ENCODE measurements at places on chromosomes 4 and X.

DNA sequence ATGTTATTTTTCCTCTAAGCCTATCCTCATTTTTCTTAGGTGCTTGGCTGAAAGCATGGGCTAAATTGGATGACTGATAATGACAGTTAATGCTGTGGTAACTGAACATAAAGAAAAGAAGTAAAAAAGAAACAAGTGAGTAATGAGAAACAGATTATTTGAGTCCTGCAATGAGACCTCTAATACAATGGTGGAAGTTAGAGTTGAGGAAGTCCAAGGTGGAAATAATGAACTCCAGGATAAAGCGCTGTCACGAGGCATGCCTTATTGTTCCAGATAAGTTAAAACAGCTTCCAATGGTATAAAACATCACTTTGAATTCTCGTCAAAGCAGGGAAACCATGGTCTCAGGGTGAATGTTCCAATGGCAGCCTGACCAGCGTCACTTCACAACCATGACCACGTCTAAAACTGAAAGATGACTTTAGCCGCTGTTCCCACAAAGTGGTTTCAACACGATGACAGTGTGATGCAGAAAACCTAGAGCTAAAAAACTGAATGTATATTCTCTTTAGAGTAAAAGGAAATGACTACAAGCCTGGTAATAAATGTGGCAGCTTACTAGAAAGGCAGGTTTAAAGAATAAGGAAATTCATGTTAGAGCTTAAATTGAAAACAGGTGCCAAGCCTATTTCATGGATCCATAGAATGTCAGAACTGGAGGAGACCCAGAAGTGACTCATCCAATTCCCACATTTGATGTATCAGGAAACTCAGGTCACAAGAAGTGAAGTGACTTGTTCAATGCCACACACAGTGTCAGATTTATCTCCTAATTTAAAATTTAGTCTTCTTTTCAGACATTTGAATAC is 202.6 kb upstream of the GYPA start:
- DNase-seq = no peak

GRCh38 chr4:102501447-102501696 is 213 bp downstream of the NFKB1 start:
- DNase-seq = peak; percentile 76

DNA sequence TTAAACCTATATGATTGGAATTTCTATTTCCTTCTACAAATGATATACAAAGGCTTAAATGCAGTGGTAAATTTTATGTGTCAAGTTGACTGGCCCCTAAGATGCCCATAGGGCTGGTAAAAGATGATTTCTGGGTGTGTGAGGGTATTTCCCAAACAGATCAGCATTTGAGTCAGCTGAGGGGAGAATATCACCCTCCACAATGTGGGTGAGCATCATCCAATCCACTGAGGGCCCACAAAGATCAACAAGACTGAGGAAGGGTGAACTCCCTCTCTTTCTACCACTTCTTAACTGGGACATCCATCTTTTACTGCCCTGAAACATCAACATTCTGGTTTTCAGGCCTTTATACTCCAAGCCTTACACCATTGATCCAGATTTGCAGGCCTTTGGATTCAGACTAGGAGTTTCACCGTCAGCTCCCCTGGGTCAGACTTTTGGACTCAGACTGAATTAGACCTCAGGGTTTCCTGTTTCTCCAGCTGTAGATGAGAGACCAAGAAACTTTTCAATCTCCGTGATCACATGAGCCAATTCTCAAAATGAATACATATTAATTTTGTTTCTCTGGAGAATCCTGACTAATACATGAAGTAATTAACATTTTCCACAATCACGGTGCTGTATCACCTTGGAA is 1020.7 kb upstream of the SLIT2 start:
- no peak for DNase-seq

GRCh38 chr4:167578906-167579305 is 344.6 kb upstream of the SPOCK3 start:
- no peak for DNase-seq

DNA sequence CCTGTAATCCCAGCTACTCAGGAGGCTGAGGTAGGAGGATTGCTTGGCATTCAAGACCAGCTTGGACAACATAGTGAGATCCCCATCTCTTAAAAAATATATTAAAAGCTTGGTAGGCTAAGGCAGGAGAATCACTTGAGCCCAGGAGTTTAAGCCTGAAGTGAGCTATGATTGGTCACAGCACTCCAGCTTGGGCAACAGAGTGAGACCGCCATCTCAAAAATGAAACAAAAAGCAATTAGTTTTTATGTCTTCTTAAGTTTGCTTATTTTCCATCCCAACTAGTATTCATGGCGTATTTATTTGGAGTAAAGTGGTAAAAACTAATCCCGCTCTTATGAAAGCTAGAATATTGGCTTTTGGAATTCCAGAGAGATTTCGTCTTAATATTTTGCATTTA is 25.4 kb upstream of the PDE5A start:
- no peak for DNase-seq

DNA sequence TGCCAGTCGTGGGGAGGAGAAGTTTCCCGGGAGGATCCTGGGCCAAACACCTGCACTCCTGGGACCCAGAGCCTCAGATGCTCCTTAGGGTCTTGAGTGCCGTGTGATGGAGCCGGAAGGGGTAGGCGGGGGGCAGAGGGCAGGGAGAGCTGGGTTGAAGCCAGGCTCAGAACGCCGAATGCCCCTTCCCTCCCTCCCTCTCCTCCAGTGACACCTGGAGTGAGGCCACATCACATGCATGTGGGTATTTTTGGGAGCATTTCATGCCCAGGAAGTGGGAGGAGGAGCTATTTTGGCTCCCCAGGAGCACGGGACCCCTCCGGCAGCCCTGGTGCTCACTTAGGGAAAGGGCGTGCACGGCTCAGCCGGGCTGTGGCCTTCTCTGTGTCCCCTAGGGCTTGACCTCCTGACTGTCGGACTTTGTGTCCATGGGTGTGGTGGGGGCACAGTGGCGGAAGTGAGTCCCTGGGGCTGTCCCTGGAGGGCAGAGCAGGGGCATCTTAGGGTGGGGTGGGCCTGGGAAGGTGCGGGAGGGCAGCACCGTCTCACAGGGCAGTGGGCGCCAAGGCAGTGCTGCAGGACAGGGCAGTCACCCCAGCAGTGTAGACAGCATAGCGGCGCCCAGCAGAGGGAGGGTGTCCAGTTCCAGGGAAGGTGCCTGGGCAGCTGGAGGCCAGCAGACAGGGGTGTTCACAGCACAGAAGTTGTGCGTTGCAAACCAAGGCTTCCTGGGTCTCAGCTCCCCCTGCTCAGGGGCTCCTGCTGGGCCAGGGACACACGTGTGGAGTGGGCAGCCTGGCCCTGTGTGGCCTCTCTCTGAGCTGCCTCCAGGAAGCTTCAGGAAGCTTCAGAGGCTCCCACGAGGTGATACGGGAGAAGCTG is 4.9 kb upstream of the CPLX1 start:
- no peak for DNase-seq

DNA sequence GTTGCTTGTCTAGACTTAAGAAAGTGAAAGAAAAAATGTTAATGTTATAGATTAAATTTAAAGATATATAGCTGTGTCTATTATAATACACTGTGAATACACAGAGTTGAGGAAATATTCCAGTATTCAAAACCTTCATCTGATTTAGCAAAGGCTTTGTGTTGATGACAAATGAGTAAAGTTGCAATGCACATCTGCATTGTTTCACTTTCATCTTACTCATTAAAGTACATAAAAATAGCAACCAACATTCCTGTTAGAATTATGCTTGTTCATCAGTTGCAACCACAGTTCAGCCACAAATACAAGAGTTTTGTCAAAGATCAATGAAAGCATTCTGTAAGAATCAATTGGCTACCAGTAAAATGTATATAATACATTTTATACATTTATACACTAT is 346.4 kb upstream of the SLC7A11 start:
- DNase-seq = no peak

DNA sequence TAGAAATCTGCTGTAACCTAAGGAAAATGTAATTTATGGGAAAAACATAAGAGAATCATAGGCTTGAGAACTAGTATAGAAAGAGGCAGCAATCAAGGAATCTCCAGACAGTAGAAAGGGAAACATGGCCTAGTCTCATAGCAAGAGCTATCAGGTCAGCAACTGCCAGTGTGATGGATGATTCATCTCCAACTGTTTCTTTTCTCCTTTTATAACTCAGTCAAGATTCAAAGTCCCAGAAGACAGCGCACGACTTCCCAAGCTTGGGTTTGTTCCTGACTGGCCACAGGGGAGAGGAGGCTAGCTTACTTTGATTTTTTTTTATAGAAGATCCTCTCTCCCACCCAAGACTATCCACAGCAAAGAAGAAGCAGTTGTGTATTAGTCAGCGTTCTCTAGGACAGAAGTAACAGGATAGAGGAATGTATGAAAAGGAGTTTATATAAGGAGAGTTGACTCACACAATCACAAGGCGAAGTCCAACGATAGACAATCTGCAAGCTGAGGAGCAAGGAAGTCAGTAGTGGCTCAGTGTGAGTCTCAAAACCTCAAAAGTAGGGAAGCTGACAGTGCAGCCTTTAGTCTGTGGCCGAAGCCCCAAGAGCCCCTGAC is 181.5 kb downstream of the GC start:
- no peak for DNase-seq

DNA sequence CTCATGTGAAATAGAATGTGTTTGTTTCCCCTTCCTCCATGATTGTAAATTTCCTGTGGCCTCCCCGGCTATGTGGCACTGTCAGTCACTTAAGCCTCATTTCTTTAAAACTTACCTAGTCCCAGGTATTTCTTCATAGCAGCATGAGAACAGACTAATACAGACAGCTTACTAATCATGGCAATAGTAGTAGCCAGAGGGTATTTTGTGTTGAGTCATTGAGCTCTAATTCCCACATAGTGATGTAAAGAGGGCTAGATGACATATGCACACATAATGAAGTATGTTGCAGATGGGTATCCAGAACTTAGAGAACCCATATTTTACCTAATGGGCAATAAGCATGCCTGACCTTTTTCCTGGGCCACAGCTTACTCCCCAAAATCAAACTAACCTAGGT is 1197.2 kb downstream of the PCDH7 start:
- no peak for DNase-seq

DNA sequence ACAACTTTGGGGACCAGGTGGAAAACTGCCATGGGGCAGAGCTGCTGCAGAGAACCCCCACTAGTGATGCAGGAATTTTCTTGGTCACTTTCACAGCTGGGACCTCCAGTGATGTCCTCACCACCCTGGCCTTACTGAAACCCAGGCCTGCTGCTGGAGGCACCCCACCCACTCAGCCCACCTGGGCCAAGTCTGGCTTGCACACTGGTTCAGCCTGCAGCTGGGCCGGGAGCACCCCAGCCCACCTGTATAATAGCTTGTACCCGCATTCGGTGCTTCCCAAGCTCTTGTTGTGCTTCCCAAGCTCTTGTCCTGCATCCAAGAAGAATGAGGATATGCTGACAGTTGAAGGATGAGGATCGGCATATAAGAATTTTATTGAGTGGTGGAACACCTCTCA is 86.4 kb upstream of the ZMAT1 start:
- DNase-seq = no peak

DNA sequence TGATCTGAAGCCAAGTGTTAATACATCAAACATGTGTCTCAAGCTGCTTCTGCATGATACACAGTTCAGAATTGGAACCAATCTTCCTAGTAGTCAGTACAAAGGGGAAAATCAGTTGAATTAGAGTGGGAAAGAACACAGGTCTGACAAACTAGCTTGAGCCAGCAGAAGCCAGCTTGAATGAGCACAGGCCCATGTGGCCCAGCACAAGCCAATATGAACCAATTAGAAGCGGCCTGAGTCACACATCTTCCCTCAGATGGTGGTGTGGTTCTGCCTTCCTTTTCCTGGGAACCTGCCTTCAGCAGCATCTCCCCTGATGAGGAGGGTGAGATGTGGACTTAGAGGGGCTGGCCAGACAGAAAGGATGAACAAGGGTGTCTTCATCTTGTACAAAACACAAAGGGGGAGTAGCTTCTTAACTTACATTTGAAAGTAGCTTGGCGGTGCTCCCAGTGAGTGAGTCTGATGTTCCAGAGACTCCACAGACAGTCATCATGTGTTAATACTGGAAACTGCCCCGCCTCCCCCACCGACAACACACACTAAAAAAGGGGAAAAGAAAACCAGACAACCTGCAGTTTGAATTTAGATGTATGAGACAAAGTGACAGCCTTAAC is 72.0 kb downstream of the FRMPD4 start:
- no peak for DNase-seq

DNA sequence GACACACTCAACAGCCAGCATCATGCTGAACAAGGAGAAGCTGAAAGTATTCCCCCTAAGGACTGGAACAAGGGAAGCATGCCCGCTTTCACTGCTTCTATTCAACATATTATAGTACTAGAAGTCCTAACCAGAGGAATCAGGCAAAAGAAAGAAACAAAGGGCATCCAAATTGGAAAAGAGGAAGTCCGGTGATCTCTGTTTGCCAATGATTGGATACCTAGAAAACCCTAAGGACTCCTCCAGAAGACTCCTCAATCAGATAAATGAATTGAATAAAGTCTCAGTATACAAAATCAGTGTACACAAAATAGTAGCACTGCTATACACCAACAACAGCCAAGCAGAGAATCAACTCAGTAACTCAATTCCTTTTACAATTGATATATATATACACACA is 44.8 kb downstream of the ARFIP1 start:
- DNase-seq = no peak

DNA sequence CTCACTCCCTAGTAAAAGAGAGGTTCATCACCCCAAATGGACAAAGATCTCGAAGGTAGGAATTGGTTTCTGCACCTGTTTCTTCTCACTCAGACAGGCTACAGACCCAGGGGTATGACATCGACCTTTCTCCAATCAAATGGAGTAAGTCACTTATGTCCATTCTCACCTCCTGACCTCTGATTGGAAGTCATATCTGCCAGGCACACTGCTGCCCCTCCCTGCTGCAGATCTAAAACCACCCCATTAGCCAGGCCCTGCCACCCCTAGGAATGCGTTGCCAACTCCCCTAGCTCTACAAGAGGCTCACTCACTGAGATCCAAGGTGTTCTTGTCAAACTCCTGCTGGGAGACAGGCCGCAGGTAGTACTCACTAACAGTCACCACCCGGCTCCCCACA is 6.8 kb downstream of the GPKOW start:
- no peak for DNase-seq

DNA sequence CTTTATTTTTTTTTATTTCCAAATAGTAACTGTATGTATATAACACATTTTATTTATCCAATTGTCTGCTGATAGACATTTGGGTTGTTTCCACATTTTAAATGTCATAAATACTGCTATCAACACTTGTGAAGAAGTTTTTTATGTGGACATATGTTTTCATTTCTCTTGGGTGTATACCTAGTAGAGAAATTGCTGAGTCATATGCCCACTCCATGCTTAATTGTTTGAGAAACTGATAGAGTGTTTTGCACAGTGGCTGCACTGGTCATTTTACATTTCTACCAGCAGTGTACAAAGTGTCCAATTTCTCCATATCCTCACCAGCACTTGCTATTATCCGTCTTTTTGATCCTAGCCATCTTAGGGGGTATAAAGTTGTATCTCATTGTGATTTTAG is 567.8 kb downstream of the GBA3 start:
- no peak for DNase-seq

DNA sequence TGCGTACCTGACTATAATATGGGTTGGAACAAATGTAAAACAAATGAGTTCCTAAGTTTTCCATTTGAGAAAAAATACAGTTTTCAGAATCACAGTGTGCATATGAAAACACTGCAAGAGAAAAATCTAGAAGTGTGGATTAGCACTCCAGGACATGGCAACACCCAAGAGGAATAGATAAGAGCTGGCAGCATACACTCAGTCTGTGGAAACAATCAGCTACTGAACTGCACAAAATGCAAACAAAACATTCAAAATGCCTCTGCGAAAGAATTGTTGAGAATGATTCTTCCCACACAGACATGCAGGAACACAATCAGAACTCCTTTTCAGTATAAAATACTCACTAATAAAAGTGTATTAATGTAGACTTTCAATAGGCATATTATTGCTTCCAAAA is 39.9 kb downstream of the ATP8A1 start:
- no peak for DNase-seq

- DNase-seq = no peak
Measured at GRCh38 chr4:31111790-31112189, 391.6 kb downstream of the PCDH7 start.

All from H1 (cell line).